ENCODE measurements at places on chromosomes 1 and 21. TPM values are rescaled to one million over a fixed set of nuclear protein-coding genes. Genes with fewer than 3 reads are reported as not detected.

DNA sequence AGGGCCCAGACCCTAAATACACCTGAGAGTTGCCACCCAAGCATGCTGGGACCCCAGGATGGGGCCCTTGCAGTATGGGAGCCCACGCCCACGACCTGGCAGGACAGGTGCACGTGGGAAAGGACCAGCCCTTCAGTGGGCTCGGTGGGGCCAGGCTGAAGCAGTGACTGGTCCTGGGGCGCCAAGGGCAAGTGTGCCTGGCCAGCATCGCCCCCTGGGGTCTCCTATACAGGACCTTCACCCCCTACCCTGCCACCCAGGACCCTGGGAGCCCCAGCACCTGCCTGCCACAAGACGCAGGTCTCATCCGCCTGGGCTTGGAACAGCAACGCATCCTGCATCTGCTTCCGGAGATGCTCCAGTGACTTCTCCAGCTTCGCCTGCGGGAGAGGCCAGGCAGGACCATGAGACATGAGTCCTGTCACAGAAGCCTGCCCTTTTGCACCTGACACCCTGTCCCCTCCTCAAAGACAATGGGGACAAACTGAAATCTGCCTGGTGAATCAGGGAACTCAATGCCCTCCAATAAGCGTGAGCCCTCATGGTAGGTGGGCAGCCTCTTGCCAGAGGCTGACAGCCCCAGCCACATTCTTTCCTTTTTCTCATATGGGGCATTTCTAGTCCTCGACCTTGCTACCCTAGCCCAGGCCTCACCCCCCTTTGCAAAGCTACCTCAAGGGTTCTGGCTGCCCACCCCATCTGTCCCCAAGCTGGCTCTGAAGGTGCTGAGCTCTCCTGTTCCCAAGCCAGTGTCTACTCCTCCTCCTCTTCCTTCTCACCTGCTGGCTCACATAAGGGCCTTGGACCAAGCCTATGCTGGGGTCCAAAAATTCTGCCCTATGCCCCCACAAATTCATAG is 4.6 kb downstream of the TRIM11 start:
- DNase-seq = no peak

DNA sequence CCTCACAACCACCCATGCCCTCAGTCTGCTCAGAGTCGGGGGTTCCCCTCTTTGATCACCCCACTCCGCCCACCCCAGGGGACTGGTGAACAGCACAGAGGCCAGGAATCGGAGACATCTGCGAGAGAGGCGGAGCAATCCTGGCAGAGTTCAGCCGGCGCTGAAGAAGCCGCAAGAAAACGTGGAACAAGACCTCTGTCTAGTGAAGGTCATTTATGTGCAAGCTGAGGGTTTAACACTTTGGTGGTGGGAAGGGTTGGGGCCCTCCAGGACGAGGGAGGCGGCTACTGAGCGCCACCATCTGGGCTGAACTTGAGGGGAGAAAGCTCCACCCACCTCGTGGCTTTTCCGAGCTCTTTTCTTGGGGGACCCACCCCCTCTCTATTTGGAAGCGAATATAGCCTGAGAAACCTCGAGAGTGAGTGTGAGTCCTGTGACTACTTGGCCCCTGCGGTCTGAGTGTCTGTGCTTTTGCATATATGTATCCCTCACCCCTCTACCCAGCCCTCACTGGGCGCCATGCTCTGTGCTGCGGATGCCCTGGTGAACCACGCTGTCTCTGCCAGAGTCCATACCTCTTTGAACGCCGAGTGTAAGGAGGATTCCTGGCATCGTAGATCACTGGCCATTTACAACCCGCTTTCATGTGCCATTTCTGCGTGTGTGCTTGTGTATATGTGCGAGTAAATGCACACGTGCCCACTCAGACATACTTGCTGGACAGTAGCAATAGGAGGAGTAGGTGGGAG is 1.2 kb upstream of the EPHA10 start:
- DNase-seq = no peak

- DNase-seq = no peak
These were observed 35.9 kb downstream of the EPHA2 start for GRCh38 chr1:16119926-16120325.

DNA sequence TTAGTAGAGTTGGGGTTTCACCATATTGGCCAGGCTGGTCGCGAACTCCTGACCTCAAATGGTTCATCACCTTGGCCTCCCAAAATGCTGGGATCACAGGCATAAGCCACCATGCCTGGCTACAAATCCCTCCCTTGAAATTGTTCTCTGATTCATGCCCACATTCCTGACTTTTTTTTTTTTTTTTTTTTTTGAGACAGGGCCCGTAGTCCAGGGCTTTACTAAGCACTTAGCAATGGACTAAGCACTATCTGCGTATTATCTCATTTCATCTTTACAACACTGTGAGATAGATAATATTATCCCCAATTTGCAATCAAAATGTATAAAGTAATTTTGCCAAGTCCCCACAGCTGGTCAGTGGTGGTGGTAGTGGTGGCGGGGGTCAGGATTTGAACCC is 58.9 kb downstream of the VWA5B1 start:
- no peak for DNase-seq

Gene SLAMF9
- total RNA-seq = not detected
